ENCODE measurements at places on chromosomes 3 and 15. TPM values are rescaled to one million over a fixed set of nuclear protein-coding genes. Genes with fewer than 3 reads are reported as not detected.

- no peak for DNase-seq
Measured at GRCh38 chr3:32457971-32458471, 44.6 kb downstream of the CMTM6 start.

- no peak for DNase-seq
Measured at GRCh38 chr3:150653110-150653561, 50.0 kb downstream of the SELENOT start.

GRCh38 chr3:172317481-172317880 is 130.8 kb downstream of the GHSR start:
- no peak for DNase-seq

DNA sequence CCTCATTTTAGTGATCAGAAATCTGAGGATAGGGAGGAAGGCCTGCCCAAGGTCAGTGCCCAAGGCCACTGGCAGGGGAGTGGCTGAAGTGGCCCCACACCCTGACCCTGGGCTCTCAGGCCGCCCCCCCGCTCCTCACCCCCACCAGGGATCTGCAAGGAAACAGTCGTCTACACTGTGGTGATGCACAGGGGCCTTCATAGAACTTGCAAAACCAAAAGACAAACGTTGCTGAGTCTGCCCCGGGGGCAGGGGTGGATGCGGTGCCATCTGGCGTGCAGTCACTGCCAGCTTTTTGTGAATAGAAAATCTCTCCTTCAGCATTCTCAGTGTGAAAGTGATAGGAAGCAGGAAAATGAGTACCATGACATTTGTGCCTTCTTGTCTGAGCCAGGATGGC is 41.3 kb downstream of the WHAMM start:
- no peak for DNase-seq

DNA sequence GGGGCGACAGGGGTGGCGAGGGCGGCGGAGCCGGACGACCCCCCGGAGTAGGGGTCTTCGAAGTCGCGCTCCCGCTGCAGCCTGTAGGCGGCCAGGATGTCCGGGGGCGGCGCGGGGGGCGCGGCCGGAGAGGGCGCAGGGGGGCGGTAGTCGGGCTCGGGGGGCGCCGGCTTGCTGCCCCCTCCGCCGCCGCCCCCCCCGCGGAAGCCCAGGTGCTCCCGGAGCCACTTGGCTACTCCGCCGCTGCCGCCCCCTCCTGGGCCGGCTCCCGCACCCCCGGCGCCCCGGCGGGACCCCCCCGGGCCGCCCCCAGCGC is 230 bp downstream of the SHF start:
- no peak for DNase-seq

GRCh38 chr3:15256861-15257341 is 50.9 kb downstream of the CAPN7 start:
- DNase-seq = peak; percentile 88

DNA sequence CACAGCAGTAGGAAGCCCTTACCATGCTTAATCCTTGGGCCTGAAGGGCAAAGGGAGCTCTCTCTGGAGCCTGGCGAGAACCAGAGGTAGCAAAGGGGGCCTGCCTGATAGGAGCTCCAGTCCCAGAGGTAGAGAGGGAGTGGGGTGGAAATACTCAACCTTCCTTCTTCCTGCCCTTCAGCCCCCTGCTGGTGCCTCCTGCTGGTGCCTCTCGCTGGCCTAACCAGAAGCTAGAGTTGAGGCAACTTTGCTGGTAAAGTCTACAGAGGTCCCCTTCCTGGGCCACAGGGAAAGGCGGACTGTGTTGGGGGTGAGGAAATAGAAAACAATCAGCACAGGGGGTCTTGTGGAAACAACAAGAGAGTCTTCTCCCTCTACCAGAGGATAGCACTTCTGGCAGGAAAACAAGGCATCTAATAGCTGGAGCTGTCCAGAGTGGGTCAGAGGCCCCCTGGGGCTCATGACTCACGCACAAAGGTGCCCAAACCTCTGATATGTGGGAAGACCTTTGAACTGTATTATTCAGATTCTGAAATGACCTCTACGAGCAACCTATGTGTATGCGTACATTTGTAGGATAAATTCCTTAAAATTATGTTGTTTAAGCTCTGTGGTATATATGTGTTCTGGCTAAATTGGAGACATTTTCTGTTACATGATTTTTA is 133.9 kb downstream of the LRRC28 start:
- DNase-seq = no peak

DNA sequence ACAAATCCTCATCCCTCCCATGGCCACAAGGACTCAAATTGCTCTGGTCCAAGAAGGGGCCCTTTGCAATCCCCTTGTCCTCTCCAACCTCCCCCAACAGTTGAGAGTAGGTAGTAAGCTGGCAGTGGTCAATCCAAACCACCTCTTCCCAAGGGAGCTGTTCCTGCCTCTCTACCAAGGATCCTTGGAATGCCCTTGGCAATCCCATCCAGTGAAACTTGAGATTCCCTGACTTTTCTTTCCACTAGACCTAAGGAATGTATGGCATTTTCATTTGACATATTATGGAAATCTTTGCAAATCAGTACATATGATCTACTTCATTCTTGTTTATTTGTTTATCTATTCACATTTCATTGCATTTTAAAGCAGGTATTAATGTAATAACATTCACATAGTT is 4.8 kb upstream of the RBP2 start:
- DNase-seq = no peak

GRCh38 chr3:72298201-72299152 is 513.5 kb upstream of the PROK2 start:
- DNase-seq = no peak

GRCh38 chr3:171867981-171868380 is 24.8 kb downstream of the TMEM212 start:
- no peak for DNase-seq

DNA sequence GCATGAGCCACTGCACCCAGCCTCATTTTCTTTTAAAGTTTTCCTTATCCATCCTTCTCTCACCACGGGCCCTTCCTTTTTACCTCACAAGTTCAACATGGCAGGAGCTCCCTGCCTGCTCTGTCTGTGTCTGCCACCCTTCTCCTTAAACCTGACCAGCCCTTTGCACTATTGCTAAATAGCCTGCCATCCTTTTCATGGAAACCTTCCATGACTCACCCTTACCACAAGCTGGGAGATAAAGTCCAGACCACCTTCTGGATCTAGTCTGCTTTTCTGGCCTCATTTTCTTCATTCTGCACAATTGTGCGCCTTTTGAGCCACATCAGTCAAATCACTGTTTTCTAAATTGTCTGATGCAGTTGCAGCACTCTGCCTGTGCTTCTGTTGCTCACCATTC is 8.9 kb downstream of the PARP14 start:
- DNase-seq = no peak

DNA sequence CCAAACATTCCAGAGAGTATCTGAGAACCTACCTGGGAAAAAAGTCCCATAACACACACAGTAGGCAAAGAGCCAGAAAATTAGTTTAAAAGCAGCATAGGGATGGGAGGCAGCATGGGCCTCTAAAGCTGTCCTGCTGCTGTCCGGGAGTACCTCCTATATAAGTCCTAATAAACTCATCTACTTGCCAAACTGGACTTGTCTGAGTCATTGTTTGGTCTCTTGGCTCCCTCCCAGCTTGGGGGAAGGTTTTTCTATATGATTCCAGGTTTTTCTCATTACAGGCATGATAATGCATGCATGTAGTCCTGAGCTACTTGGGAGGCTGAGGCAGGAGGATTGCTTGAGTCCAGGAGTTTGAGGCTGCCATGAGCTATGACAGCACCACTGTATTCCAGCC is 17.5 kb upstream of the HACD2 start:
- no peak for DNase-seq

DNA sequence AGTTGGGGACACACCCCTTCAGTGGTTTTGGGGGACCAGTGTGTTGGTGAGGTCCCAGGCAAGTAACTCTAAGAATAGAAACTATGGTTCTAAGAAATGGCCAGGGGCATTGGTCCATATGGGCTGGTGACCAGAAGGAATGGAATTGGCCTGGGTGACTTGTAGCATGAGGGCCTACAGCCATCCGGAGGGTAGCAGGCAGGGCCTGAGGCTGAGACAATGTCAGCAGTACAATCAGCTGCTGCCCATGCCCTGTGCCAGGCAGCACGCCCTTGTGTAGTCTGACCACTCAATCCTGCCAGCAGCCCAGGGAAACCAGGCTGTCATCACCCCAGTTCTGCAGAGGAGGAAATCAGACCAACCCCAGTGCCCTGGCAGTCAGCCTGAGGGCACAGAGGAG is 100.6 kb downstream of the DNAJB8 start:
- DNase-seq = no peak

DNA sequence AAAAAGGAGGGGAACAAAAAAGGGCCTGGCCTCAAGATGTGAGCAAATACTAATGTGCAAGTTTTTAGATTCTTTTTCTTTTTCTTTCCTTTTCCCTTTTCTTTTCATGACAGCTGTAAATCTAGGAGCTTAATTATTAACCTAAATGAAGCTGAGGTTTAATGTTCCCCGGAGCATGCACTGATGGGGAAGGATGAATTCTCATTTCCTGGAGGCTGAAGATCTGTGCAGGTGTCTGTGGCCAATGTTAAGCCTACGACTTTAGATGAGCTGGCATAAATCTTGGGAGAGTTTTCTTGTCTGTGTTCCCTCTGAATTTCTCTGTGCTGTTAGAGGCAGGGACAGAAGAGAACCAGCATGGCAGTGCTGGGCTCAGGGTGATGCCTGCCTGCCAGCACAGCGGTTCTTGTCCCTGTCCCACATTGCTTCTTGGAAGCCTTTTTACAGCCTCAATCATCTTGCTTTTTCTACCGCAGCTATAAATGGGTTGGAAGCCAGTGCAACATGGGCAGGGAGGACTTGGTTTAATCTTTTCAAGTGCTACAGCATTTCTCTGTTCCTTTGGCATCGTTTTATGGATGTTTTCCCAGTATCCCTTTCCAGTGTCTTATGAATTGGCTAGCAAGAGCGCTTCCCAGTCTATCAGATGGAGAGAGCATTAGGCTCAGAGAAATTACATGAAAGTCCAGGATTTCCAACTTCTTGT is 119.1 kb downstream of the ATG7 start:
- no peak for DNase-seq

DNA sequence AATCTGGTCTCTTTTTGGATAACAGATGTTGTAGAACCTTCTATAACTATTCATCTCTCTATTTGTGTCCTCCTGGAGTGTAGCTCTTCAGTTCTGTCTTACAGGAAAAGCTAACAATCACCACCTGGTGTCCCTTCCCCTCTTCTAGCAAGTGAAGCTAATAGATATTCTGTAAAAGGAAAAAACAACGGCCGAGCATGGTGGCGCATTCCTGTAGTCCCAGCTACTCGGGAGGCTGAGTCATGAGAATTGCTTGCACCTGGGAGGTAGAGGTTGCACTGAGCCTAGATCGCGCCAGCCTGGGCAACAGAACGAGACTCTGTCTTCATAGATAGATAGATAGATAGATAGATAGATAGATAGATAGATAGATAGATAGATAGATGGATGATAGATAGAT is 779.4 kb downstream of the TUSC7 start:
- no peak for DNase-seq

- DNase-seq = no peak
Measured at GRCh38 chr3:124974691-124975090, 40.1 kb upstream of the MUC13 start.

GRCh38 chr3:27669591-27669990 is 52.5 kb downstream of the EOMES start:
- no peak for DNase-seq

DNA sequence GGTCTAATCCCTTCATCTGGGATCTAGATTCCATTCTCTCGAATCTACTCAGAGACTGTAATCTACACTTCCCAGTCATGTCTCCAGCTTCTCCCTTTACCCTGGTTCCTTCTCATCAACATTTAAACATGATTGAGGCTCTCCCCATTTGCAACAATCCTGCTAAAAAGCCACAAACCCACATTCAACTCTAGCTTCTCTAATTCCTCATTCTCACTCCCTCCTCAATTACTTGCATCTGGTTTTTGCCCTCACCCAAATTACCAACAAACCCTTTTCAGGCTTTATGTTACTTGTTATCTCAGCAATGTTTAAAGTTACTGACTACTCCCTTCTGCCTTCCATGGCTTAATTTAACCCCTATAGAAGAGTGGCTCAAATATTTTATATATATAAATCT is 11.5 kb downstream of the ETFA start:
- no peak for DNase-seq

DNA sequence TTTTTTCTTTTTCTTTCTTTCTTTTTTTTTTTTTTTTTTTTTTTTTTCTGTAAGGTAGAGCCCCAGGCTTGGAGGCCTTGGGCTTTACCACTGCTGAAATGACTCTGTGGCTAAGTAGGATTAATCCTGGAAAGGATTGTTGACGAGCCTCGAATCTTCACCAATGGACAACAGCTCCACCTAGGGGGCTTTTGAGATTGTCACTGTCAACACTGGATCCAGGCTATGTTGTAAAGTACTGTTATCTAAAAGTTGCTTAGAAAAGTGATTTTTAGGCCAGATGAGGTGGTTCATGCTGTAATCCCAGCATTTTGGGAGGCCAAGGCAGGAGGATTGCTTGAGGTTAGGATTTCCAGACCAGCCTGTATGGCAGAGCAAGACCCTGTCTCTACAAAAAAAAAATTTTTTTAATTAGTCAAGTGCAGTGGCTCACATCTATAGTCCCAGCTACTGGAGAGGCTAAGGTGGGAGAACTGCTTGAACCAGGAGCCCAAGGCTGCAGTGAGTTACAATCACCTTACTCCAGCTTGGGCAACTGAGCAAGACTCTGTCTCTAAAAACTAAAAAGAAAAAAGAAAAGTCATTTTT is 41.6 kb downstream of the KLHL18 start:
- DNase-seq = peak; percentile 68

DNA sequence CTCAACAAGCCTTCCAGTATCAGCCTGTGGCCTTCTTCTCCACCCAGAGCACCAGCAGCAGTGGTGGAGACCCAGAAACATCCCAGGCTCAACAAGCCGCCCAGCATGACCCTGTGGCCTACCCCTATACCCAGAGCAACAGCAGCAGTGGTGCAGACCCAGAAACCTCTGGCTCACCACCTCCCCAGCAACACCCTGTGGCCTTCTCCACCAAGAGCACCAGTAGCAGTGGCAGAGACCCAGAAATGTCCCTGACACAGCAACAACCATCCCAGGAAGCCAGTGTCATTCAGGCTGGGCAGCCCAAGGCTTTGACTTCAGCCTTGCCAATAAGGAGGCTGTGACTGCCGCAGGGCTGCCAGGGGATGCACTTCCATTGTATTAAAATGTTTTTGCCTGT is 16.3 kb upstream of the EMC3 start:
- DNase-seq = no peak

- DNase-seq = no peak
Measured at GRCh38 chr3:51819709-51820406, 40.8 kb upstream of the IQCF6 start.

The MUSTN1 gene
- 6.5 TPM for total RNA-seq

The BFSP2 gene
- total RNA-seq = not detected

The FSIP1 gene
- 0.94 TPM for total RNA-seq

The PRSS50 gene
- total RNA-seq = 2.5 TPM

The FOXL2NB gene
- not detected for total RNA-seq

The THBS1 gene
- total RNA-seq = 23.5 TPM

The EBLN2 gene
- total RNA-seq = 12.7 TPM

The COLQ gene
- 3.1 TPM for total RNA-seq

The NPAP1 gene
- 0.81 TPM for total RNA-seq

The TRPM1 gene
- total RNA-seq = not detected

The ZNF660 gene
- total RNA-seq = 5.6 TPM

The DET1 gene
- total RNA-seq = 8.8 TPM

The XRN1 gene
- 51.9 TPM for total RNA-seq

The SLC27A2 gene
- 8.9 TPM for total RNA-seq
